ENCODE measurements at places on chromosomes 3 and 15.

DNA sequence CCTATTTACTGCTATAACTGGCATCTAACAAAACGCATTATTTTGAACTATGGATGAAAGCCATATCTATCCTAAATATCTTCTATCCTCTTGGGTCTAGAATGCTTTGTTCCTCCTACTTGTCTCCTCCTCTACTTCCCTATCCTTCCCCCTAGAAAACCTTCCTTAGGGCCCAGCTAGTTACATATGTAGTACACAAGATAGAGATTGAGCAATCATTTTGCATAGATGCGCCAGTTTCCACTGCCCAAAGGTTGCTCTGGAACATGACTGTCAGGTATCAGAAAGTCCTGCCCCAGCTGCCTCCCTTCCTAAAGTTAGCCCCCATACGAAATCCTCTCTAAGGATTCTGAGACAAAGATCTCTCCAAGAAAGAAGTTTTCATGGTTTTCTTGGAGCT, 55.1 kb downstream of the GPR160 start:
- DNase-seq: no peak

DNA sequence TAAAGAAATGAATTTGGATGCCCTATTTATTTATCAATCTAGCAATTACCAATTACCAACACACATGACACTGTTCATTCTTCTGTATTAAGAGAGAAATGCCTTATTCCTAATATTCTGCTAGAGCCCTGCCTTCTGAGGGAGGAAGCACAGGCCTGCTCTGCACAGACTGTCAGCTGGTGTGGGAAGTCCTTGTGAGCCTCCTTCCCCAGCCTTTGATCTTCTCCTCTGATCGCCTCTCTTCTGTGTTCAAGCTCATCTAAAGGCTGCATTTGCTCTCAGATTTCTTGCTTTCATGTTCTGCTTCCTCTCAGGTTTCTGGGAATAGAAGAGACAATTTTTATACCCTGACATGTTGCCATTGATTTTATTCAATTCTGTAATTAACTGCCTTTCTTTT, 290.6 kb upstream of the UMPS start:
- no peak for DNase-seq

DNA sequence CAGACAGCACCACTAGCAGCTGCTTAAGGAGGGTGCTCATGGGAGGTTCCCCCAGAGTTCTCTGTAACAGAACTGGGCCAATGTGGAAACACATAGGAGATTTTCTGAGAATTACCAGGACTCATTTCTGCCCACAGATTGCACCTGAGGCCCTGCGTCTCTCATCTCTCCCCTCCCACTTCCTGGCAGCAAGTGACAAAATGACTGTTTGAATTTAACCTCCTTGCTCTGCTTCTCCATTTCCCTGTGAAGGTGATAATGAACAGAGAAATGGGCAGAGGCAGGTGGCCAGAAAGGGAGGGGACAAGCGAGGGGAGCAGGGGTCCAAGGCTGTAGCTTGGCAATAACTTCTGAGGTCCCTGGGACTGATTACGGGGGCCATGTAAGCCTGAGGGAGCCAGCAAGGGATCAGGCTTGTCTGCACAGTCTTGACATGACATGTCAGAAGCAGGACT, 8.0 kb downstream of the EPHB1 start:
- peak; percentile 71 for DNase-seq

GRCh38 chr3:123340336-123340735, 108.6 kb downstream of the ADCY5 start:
- no peak for DNase-seq

DNA sequence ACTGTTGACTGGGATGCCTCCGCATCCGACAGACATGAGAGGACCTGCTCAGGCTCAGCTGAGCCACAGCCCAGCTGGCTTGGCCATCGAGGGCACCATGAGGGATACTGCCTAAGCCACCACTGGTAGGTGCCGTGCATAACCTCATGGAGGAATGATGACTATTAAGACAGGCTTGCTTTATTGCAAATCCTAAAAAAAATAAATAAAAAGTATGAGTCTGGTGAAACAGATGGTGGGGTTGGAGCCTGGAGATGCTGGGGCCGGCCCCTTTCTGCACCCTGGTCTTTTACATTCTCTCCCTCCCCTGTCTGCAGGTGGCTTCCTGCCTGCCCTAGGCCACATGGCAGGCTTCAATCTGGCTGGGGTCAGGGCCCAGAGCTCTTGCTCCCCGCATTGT, 24.0 kb upstream of the RAD18 start:
- DNase-seq: no peak

GRCh38 chr3:13353936-13354542, 66.1 kb downstream of the NUP210 start:
- no peak for DNase-seq

DNA sequence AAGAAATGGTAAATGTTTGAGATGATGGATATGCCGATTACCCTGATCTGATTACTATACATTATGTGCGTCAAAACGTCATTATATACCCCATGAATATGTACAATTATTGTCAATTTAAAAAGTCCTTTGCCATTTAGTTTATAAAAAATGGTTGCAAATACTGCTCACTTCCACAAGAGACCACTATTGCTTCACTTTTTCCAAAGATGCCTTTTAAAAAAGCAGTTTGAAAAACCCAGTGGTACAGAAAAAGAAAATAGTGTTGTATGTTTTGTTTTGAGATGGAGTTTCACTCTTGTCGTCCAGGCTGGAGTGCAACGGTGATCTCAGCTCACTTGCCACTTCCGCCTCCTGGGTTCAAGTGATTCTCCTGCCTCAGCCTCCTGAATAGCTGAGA, 39.3 kb downstream of the EDEM1 start:
- no peak for DNase-seq

DNA sequence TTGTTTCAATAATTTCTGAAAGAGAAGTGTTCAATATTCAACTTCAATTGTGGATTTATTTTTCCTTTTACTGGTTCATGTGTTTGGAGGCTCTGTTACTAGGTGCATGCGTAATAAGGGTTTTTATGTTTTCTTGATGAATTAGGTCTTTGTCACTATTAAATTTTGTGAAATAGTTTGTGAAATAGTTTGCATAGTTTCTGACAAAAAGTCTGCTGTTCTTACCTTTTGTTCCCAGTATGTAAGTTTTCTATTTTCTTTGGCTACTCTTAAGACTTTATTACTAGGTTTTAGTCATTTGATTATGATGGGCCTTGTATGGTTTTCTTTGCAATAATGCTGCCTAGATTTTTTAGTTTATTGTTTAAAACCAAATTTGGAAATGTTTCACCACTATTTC, 38.0 kb downstream of the MEF2A start:
- no peak for DNase-seq
